Aorta (tissue), 5 donors: ENCODE measurements at places on chromosomes 5 and 9. TPM values are rescaled to one million over a fixed set of nuclear protein-coding genes. Genes with fewer than 3 reads are reported as not detected.

PCDHB10 gene
- total RNA-seq: 7.7 TPM

DNA sequence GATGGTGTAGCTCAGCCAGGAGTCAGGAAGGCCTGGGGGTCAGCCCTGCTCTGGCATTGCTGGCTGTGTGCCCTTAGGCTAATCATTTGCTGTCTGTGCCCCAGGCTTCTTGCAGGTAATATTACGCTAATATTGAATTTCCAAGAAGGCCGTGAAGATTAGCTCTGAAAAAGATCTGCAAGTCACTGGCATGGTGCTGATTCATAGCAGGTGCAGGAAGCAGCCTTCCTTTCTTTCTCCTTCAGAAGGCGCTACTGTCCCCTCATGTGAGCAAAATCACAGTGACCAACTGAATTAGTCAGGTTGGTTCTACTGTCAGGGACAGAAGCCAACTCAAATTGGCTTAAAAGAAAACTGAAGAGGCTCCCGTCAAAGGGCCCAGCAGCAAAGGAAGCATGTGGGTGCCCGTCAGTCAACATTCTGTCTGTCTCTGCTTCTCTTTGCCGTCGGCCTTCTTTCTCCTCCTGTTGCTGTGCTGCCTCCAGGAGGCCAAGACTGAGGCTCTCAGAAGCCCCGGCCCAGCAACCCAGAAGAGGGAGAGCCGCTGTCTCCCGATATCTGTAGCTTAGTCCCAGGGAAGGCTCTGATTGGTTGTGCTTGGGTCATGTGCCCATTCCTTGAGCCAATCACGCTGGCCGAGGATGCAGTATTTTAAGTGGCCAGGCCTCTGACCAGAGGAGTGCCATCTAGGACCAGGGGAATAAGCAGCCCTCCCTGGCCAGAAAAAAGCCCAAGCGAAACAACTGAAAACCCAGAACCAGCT lies 67.8 kb upstream of the NEURL1B start:
- DNase-seq: no peak

DNA sequence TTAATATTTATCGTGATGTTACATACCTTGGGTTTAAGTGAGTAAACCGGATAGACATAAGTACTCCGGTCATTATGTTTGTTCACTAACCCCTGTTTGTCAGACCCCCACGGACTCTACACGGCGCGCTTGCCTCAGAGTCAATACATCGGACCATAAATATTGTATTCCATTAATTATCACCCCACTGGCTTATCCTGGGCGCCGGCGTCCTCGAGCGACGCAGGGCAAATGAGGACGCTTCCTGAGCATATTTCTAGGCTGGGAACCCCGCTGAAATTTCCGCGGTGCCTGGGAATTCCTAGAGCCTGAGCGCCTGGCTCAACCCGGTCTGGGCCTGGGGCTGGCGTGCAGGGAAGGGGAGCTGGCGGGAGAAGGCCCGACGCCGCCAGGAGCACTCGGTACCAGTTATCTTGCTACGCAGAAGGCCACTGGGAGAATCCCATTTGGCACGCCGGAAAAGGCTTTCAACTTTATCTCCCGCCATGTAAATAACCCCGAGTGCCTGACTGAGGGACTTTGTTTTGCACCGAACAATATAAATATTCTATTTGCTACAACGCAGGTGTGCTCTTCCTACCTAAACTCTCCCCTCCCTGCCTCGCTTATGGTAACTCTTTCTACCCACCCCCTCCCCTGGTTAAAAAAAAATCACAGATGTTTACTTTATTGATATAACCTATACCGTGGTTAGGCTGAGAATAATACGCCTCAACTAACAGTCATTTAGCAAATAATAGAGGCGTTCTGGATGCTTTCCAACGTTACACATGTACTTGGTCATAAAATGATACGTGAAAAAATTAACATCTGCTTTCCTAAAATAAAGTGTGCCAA lies 19.4 kb downstream of the NR2F1 start:
- DNase-seq: no peak

DNA sequence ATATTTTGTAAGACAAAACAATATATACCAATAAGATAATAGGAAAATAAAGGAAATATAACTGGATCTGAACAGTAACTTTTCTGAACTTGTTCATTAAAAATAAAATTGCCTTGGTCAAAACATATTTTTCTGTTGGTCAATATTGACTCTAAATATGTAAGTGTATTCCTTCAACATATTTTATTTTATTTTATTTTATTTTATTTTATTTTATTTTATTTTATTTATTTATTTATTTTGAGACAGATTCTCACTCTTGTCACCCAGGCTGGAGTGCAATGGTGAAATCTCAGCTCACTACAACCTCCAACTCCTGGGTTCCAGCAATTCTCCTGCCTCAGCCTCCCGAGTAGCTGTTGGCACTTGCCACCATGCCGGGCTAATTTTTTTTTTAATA lies 571.0 kb downstream of the NR2F1-AS1 start:
- DNase-seq: no peak
